Ovary (tissue), 10 donors: ENCODE measurements at places on chromosomes 2 and 18. TPM values are rescaled to one million over a fixed set of nuclear protein-coding genes. Genes with fewer than 3 reads are reported as not detected.

GPR155 gene
- 7.2 TPM for polyA plus RNA-seq

CRYBA2 gene
- not detected for polyA plus RNA-seq

BOLL gene
- polyA plus RNA-seq: not detected

ZNF804A gene
- 0.07 TPM for polyA plus RNA-seq

SIX2 gene
- polyA plus RNA-seq: 0.18 TPM
